ENCODE measurements at places on chromosomes 4 and X.

- no peak for DNase-seq
Observed at GRCh38 chr4:183394166-183394951, 50.1 kb upstream of the CDKN2AIP start.

- no peak for DNase-seq
Observed at GRCh38 chrX:124917011-124917410, 402.7 kb upstream of the TEX13C start.

DNA sequence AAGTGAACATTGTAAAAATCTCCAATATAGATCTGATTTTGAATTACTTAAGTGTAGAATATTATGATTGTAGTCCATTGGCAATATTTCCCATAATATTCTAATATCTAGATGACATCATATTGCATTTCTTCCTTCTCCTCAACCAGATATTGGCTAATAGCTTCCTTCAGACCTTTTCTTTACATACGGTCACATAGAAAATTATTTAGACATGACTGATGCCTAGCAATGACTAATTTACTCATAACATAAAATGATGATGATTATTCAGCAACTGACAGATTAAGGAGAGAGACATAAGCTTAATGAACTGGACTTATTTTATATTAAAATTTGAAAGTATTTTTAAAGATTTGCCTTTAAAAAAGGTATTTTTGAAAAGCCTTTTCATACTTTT, 1287.6 kb downstream of the STIM2 start:
- no peak for DNase-seq

DNA sequence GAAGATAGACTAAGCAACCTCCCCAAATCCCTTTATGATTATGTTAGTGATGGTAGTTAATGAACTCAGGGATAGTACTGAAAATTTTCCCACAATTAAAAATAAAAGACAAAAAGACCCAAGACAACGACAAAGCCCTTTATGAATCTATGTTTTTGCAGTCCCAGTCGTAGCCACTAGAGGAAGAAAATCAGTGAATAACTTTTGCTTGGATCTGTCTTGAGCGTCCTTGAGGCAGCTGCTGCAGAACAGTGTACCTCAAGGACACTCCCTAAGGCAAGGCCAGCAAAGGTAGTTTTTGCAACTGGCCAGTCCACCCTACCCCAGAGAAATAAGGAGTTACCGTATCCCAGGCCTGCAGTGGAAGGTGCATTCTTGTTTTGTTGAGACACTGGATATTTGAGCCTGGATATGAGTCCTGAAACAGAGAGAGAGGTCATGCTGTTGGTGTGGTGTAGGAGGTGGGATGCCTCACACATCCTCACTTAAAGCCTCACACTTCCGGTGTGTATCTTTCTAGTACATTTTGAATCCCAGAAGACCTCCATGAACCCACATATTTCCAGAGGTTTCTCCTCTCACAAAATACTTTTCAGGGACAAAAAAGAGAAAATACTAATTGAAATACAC, 8.7 kb upstream of the TIMM8A start:
- DNase-seq, result no peak

DNA sequence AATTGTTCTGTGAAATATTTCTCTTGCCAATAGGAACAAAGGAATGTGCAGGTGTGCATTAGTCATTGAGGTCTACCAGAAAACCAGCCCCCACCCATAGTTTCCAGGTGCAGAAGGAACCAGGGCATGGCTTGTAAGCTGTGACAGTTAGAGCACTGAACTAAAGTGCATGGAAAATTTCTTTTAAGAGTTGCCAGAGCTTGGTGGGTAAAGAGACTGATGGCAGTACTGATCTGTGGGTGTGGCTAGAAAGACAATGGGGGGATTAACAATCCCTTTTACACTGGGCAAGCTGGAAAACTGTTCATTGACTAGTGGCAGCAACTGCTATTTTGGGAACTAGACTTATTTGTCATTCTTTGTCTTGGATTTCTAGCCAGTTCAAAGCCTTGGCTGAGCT, 326.9 kb downstream of the PCDH19 start:
- no peak for DNase-seq

- DNase-seq, result no peak
Observed at GRCh38 chrX:133709501-133709900, 275.9 kb downstream of the GPC3 start.

- peak; percentile 47 for DNase-seq
Observed at GRCh38 chr4:122783301-122784215, 43.1 kb upstream of the FGF2 start.

DNA sequence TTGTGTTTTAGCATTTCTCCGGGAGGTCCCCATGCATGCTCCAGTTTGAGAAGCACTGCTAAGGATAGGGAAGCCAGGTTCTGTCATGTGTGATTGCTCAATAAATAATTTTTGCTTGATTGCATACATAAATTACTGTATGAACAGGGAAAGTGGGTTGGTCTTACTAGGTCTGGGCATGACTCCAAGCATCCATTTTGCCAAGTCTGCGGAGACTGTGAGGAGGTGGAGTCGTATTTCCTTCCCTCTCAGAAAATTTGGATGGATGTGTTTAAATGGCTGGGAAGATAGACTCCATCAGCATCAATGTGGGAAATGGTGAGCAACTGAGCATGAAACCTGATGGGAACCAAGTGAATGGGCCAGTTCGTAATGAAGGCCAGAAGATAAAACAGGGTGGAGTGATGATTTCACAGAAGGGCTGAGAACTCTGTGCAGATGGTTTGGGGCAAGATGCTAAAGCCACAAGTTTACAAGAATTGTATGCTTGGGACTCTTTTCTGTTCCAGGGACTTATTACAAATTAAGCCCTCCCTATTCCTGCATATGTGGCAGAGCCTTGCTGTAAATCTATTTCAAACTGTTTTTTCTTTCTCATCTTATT, 84.1 kb downstream of the NHS start:
- DNase-seq, result peak; percentile 76

GRCh38 chr4:185339941-185340340, 55.8 kb downstream of the LRP2BP start:
- DNase-seq, result no peak

- no peak for DNase-seq
Observed at GRCh38 chr4:146121757-146122156, 53.8 kb upstream of the LSM6 start.

- no peak for DNase-seq
Observed at GRCh38 chr4:101039367-101039766, 308.0 kb downstream of the PPP3CA start.
